ENCODE measurements at places on chromosomes 7 and 10.

- DNase-seq: no peak
Measured at GRCh38 chr10:72744566-72744965, 52.6 kb downstream of the MCU start.

DNA sequence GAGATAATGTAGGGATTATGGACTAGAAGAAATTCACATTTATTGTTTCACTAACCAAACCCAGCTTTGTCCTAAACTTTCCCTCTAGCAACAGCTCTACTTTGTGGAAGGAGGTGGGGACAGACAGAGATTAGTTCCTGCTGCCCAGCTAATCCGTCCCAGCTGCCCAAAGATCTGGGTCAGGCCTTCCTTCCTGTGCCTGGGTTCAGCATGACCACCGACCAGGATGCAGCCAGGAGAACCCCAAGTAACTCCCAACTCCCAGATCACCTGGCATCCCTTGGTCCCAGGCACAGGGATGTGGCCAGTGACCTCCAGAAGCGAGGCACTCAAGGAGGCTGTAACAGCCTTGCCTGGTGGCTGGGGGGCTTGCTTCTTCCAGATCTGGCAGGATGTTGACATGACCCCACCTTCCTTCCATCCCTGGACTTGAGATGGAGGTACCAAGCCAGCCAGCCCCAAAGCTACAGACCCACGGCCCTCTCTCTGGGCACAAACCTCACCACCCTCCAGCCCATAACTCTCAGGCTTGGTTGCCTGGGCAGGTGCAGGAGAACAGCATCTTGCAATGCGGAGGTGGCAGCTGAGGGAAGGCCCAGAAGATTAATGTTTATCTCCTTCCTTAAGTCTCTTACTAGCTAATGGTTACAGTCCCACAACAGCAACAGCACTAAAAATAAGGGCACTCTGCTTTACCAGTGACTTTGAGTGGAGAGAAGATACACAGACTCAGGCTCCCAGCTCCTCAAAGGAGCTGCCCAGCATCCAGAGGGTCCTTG lies 11.1 kb downstream of the CAMK2G start:
- DNase-seq: no peak

GRCh38 chr10:30832001-30832748 lies 199.5 kb downstream of the ZNF438 start:
- no peak for DNase-seq

DNA sequence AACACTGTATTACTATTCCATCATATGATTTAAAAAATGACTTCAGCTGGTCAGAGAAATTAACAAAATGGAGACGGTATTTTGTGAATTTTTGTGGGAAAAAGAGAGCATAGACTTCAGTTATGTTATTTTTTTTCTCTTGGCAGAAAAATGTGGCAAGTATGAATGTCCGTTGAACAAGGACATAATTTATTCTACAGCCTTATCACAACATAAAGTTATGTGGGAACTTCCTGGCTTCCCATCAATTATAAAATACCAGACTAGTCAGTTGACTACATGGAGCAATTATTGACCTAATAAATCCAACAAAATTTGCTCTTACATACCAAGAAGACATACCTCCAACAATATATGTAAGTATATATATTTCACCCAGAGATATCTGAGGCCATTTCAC lies 88.6 kb upstream of the PPP1R3A start:
- no peak for DNase-seq

DNA sequence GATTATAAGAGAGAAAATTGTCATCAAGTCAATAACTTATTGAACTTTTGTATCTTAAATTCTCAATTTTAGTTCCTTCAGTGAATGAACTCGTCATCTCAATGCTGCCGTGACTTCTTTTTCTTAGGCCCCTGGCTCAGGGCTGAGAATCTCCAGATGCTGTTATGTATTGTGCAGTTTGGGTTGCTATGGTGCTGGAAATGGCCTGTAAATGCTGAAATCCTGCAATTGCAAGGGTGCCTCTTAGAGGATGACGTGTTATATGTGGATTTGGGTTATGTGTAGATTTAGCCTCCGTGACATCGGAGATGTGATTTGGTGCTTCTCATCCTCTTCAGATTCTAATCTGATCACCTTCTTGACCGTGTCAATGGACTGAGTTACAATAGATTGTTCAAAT lies 55.7 kb upstream of the ZRANB1 start:
- no peak for DNase-seq

DNA sequence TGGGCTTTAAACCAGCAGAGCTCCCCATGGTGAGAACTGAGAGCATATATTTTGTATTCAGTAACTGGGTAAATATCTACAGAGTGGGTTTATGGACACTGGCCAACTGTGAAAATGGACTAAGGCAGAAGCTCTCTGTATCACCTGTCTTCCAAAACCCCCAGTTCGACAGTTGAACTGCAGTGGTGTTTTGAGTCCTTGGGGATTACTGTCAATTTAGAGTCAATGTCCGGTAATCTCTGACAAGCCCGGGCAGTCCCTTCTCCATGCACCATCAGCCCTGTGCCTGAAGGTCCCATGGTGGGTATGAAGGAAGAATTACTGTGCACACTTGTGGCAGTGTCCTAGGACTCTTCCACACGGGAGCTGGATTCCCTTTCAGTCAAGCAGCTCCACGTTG lies 235.0 kb downstream of the CCSER2 start:
- no peak for DNase-seq

- no peak for DNase-seq
Measured at GRCh38 chr10:52423369-52423768, 109.3 kb downstream of the DKK1 start.

DNA sequence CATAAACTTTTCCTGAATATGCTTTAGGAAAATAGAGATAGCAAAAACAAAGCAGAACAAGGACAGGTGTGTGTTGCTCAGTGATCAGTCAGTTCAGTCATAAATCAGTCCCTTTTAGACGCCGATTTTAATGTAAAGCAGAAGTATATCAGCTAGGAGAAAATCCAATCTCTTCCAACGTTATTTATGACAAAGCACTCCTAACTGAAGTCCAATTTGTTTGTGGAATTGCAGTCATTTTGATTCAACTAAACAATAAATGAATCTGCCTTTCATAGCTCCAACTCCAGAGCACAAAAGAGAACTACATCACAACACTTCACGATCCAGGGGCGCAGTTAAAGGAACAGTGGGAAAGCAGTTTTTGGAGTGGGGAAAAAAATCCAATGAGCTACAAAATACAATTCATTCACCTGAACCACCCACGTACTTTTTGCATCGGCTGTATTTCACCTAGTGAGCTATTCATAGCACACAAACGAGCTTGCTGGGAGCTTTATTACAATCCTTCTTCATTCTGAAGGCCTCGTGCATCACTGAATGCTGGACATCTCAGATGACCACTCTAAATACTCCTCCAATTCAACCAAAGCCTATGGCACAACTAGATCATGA lies 151.3 kb downstream of the LRRN3 start:
- no peak for DNase-seq

DNA sequence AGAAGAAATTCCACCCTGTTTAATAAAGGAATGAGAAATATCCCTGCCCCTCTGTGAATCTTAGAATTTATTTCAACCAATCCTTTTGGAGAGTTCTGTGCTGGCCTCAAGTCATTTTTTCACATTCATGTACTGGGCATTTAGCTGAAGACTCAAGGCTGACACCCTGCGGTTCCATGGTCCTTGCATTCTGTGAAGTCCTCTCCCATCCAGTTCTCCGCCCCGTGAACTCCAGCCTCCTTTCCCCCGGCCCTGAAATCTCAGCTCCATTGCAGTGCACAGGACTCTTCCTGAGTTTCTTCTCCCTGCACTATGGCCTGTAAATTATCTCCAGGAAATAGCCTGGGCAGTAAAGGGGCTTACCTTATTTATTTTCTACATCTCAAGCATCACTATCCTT lies 183.0 kb upstream of the KCND2 start:
- no peak for DNase-seq

GRCh38 chr10:131824371-131825149 lies 76.2 kb upstream of the PPP2R2D start:
- no peak for DNase-seq

DNA sequence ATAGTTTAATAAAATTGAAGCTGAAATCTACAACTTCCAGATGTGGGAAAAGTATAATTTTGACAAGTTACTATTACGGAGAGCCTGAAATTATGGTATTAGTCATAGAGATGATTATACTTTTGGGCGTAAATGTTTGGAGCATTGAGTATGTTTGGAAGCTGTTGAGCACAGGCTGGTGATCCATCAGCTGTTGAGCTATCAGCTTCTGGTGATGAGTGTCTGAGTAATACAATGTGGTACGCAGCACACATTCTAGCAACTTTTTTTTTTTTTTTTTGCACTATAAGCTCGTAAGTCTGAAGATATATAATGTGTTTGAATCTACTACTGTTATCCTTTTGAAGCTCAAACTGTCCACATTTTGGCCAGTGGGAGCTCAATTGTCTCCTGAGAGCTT lies 123.4 kb downstream of the ATE1 start:
- DNase-seq: no peak

- no peak for DNase-seq
Measured at GRCh38 chr7:21029006-21029405, 242.3 kb upstream of the SP8 start.
